ENCODE measurements at places on chromosomes 3 and 15.
A peak's percentile ranks its signal among the peaks of the same experiment; 100 is the strongest.

DNA sequence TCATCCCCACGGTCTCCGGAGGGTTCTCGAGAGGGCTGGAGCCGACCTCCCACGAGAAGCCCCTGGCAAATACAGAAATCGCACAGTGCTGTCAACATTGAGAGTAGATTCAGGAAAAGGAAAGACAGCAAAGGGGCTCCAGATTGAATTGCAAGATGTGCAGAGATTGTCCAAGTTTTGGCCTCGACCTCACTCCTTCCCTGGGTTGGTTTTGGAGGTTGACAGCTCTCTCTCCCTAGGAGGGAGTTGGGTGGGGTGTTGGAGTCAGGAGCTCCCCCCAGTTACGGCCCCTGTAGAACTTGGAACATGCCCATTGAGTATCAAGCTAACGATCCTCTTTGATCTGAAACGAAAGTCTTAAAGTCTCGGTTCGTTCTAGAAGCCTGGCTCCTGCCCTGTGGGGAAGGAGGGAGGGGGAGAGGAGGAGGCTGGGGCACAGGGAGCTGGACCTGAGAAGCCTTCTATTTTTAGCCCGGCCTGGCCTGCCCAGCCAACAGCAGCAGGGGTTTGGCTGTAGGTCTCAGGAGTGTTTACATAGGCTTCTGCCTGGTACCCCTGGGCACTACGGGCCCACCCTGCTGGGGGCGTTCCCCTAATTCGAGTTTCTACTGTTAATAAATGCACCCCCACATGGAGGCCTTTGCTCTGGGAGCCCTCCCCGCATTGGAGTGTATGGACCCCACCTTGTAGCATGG is 672 bp upstream of the KY start:
- DNase-seq, result no peak

- no peak for DNase-seq
Observed at GRCh38 chr3:196339493-196340254, 1.5 kb upstream of the TM4SF19 start.

- no peak for DNase-seq
Observed at GRCh38 chr3:58353722-58354553, 21.2 kb downstream of the PXK start.

DNA sequence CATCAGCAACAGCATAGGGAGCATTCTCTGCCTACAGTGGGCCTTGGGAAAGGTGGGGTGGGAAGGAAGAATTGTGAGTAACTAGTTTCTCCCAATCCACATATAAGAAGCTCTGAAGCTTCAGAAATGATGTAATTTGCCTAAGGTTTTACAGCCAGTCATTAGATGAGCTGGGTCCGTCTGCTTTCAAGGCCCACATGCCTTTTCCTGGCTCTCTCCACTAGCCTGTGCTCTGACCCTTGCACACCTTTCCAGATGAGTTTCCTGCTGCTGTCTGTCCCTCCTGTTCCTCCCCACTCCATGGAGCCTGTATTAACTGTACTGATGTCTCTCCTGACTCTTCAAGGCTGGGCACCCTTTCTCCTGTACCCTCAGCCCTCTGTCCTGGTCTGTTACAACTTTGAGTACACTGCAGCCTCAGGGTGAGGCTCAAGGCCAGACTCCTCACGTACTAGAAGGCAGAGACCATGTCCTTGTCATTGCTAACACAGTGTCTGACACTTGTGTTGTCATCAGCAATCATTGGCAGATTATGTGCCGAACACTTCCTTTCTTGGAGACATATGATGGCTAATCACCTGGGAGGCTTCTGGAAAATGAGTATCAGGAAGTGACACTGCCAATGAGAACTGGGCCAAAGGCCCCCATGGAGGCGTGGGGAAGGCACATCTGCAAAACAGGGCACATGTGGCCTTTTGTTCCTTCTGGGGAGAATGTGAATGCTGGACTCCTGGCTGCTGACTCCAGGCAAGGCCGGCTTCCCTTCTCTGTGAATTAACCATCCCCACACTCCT is 6.6 kb downstream of the TM6SF1 start:
- no peak for DNase-seq

GRCh38 chr3:126948980-126949535 is 33.9 kb upstream of the PLXNA1 start:
- no peak for DNase-seq

DNA sequence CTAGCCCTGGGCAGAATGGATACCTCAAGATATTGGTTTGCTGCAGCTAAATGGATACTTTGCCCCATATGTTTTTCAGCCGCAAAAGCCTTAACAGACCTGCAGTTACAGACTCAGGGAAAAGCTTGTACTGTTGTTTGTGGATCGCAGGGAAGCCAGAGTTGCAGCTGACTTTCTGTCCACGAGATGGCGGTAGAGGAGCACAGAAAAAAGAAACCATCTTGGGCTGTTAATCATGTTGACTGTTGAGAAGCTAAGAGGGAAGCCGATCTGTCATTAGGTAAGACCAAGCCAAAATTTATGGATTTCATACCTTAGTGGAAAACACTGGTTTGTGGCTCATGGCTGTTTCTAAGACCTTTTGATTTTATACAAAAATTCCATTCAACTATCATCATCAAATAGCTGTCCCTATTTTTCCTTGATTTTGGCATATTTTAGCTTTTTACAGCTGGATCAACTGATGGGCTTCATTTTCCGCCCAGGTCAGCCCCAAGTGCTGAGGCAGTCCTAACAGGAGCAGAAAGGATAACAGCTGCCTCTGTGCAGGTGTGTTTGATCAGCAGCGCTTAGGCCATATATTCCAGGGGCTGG is 205.7 kb upstream of the ZPLD1 start:
- peak; percentile 79 for DNase-seq

DNA sequence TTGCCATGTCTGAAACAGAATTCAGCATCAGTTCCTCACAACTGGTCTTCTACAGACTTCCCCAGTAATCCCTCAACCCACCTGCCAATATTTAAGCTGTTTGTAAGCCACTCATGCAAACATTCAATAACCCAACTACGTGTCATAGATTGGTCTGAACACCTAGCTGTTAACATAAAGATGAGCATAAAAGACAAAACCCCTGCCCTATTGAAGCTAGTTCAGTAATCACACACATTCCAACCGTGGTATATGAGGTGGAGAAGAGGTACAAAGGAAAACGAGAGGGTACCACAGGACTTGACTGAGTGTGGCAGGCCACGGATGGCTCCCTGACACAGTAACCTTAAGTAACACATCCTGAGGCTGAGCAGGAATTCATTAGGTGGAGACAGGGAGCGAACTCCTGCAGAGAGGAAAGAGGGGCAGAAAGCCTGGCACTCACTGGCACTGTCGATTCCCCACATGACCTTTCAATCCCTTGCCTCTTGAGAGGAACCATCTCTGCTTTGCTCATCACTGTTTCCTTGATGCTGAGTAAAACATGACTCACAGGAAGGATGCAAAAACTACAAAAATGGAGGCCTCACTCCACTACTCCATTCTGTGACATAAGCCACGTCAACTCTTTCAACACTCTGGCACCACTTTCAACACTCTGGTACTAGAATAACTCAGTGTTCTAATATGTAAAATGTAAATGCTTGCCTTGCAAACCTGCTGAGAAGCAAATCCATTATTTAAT is 31.3 kb downstream of the RPN1 start:
- no peak for DNase-seq

DNA sequence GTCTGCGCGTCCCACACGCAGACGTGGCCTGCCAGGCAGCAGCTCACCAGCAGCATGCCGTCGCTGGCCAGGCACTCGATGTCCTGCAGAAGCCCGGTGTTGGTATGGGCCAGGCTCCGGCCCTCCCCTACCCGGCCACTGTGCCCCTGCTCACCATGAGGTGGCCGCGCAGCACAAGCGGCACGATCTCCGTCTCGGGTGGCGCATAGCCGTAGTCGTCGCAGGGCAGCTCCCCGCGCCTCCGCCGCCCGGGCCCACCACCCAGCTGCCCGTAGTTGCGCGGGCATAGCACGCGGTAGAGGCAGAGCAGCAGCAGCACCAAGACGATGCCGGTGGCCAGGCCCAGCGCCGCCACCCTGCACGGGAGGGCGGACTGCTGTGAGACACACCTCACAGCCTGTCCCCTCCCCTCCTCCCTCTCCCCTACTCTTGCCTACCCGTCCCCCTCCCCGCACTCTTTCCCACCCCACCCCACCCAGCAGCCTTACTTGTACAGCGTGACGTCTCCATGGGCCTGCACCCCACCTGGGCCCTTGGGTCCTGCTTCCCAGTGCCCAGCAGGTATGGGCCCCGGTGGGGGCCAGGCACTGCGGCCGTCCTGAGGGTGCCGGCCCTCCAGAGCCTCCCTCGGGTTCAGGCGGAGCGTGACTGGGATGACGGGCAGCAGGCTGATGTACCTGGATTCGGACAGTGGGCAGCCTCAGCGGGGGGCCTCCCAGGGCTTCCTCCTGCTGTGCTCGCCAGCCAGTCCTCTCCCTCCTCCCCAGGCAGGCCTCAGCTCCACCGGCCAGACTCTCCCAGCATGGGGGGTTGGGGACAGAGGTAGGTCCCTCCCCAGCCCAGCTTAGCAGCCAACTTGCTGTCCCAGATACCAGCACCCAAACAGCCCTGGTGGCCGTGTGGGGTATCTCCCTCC is 37.6 kb downstream of the PTPN23 start:
- no peak for DNase-seq

DNA sequence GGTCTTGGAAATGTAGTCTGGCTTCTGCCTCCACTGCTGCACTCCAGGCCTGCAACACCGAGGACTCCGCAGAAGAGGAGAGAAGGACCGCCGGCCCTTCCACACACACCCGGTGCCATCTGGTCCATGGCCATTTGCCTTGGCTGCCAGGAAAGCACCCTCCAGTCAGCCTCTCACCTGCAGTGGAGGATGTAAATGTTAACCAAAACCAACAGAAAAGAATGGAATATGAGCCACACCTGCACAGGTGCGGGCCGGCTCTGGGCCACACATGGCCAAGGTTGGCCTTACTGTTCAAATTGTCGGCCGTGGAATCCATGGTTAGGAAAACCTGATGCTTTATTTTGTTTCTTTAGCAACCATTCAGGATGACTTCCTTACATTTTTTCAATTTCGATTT is 178.3 kb upstream of the C2CD4B start:
- no peak for DNase-seq

Data from activated T-cell treated with anti-CD3 and anti-CD28 coated beads, Interleukin-2, amount 50 U/mL, for 1 hour (primary cell).